Endothelial cell of umbilical vein (primary cell): ENCODE measurements at places on chromosomes 7 and 10. TPM values are rescaled to one million over a fixed set of nuclear protein-coding genes. Genes with fewer than 3 reads are reported as not detected.

Gene ACSL5
- polyA plus RNA-seq: 1.4 and 1.5 TPM in 2 replicates

Gene C10orf53
- polyA plus RNA-seq: not detected in 2 replicates

Gene CHRM2
- not detected in 2 replicates for polyA plus RNA-seq

Gene MYL7
- not detected in 2 replicates for polyA plus RNA-seq

Gene USP6NL
- polyA plus RNA-seq: 11.0 and 13.5 TPM in 2 replicates

Gene MSMB
- not detected in 2 replicates for polyA plus RNA-seq

Gene CPN1
- not detected in 2 replicates for polyA plus RNA-seq

Gene ADRA2A
- polyA plus RNA-seq: 0.03 TPM in 2 replicates

Gene PRKCQ
- polyA plus RNA-seq: 0.32 and 0.37 TPM in 2 replicates

Gene IKZF1
- 0.01 and 0.03 TPM in 2 replicates for polyA plus RNA-seq

Gene FAM241B
- 0.23 and 0.35 TPM in 2 replicates for polyA plus RNA-seq

Gene SYNPO2L
- polyA plus RNA-seq: not detected in 2 replicates

Gene CAMK2B
- 0.57 and 0.72 TPM in 2 replicates for polyA plus RNA-seq

Gene ANXA8L1
- polyA plus RNA-seq: not detected in 2 replicates

Gene CRTAC1
- polyA plus RNA-seq: 0.92 and 1.4 TPM in 2 replicates

Gene LIPK
- not detected in 2 replicates for polyA plus RNA-seq

Gene FAM131B
- 1.6 and 1.8 TPM in 2 replicates for polyA plus RNA-seq

Gene CCDC136
- polyA plus RNA-seq: 1.1 and 1.8 TPM in 2 replicates

Gene A1CF
- polyA plus RNA-seq: not detected in 2 replicates

Gene STEAP2
- 3.0 and 4.2 TPM in 2 replicates for polyA plus RNA-seq

Gene NUTM2D
- polyA plus RNA-seq: 1.4 and 1.9 TPM in 2 replicates

Gene SMO
- polyA plus RNA-seq: 16.4 and 16.5 TPM in 2 replicates

Gene SCIN
- polyA plus RNA-seq: 0.05 and 0.07 TPM in 2 replicates

Gene NSUN6
- 2.3 and 3.3 TPM in 2 replicates for polyA plus RNA-seq

Gene NEBL
- polyA plus RNA-seq: 0.17 and 4.3 TPM in 2 replicates

Gene NKX2-3
- polyA plus RNA-seq: not detected in 2 replicates

Gene SPAM1
- polyA plus RNA-seq: not detected in 2 replicates

Gene CALHM1
- not detected in 2 replicates for polyA plus RNA-seq

Gene SLC18A2
- polyA plus RNA-seq: not detected in 2 replicates

Gene FXYD4
- polyA plus RNA-seq: not detected in 2 replicates

Gene EPHB6
- polyA plus RNA-seq: 0.62 and 0.86 TPM in 2 replicates

Gene TSPAN14
- polyA plus RNA-seq: 210 and 211 TPM in 2 replicates

Gene CLCN1
- polyA plus RNA-seq: not detected in 2 replicates

Gene PNLIP
- not detected in 2 replicates for polyA plus RNA-seq

Gene GPR158
- polyA plus RNA-seq: not detected in 2 replicates
